SW480 (cell line): ENCODE measurements at places on chromosomes 12 and 14.
A peak's percentile ranks its signal among the peaks of the same experiment; 100 is the strongest.

GRCh38 chr12:15088105-15088504 lies 115.3 kb downstream of the PDE6H start:
- DNase-seq = no peak

GRCh38 chr14:31024010-31024480 lies 1.4 kb upstream of the AP4S1 start:
- DNase-seq = no peak

- DNase-seq = no peak
Observed at GRCh38 chr14:94239406-94239805, 53.7 kb downstream of the SERPINA10 start.

DNA sequence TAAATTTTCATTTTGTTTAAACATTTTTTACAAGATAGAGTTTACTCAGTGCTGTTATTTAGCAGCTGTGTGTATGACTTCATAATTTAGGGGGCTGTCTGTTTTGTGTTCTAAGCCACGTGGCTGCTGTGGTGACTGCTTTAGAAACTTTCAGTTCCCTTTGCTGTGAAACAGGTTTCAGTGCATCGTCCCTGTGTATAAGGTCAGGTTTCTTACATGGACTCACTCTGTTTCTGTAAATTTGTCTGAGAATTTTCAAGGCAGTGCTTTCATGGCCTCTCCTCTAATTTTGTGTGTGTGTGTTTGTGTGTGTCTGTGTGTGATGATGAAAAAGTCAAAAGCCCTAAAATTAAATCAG lies 32.4 kb downstream of the BICD1 start:
- no peak for DNase-seq

- DNase-seq = no peak
Observed at GRCh38 chr12:115306380-115306779, 622.4 kb upstream of the TBX3 start.

GRCh38 chr14:59360923-59361794 lies 104.0 kb downstream of the GPR135 start:
- peak; percentile 72 for DNase-seq

DNA sequence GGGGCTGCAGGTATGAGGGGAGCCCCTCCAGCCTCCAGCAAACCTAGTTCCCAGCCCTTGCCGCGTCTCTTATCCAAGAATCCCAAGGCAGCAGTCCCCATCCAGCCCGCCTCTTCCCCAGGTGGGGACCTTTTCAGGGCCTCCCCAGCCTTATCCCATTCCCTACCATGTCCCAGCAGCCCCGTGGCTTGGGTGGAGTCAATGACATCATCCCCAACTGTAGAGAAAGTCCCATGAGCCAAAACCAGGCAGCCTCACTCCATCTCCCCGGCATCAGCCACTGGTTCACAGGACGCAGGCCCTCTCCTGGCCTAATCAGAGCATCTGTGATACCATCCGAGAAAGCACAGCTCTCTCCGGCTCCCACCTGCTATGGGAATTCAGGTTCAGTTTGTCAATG lies 131.0 kb downstream of the NCOR2 start:
- peak; percentile 32 for DNase-seq

DNA sequence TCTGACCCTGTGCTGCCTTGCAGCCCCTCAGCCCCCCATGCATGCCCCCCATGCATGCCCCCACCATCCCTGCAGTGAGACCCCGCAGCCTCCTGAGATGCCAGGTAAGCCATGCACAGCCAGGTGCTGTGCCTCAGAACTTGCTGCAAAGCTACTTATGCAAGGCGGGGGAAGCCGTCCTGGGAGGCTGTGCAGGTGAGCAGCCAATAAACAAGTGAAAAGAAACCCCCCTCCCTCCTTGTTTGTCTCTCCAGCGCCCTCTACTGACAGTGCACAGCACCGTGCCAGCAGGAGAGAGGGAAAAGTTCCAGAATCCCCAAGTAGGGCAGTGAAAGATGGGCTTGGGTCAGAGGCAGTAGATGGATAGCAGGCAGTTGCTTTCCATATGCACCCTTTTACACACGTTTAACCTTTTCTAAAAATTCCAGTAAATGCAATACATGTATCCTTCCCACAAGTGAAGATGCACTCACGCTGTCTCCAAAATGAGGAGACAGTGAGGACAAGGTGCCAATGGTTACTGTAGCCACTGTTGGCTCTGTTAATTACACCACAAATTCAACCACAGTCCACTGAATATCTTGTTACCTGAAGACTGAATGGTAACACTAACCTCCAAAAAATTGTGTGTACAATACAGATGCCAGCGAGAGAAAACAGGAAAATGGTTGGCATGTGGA lies 18.0 kb downstream of the TNFAIP2 start:
- peak; percentile 78 for DNase-seq

GRCh38 chr14:25001601-25002000 lies 48.3 kb downstream of the STXBP6 start:
- no peak for DNase-seq

DNA sequence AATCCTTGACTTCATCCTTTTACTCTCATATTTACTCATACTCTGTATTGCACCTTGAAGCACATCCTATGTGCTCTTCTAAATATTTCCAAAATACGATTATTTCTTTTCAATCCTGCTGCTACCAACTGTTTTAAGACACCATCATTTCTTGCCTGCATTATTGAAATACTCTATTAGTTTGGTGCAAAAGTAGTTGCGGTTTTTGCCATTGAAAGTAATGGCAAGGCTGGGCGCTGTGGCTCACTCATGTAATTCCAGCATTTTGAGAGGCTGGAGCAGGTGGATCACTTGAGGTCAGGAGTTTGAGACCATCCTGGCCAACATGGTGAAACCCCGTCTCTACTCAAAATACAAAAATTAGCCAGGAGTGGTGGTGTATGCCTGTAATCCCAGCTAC lies 412.5 kb downstream of the KCNH5 start:
- DNase-seq = no peak

GRCh38 chr12:64674367-64674922 lies 64.2 kb downstream of the RASSF3 start:
- DNase-seq = no peak

DNA sequence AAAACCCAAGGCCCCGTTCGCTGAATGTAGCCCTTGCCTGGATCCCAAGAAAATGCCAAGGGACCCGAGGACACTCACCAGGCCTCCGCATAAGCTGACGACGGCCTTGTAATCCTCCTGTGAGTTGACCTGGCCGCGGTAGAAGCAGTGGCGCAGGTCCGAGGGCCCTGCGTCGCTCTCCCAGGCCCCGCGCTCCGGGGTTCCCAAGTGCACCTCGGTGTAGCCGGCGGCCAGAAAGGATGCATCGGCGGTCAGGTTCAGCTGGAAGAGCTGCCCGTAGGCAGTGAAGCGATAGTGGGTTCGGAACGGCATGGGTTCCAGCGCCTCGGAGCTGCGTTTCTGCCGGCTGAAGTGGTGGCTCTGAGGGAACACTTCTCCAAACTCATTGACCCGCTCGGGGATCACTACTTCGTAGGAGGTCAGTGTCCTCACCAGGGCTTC lies 1.2 kb downstream of the ADAMTS20 start:
- DNase-seq = no peak

- DNase-seq = no peak
Observed at GRCh38 chr12:83769151-83769550, 1082.4 kb downstream of the TMTC2 start.

GRCh38 chr12:100993916-100994450 lies 199.4 kb downstream of the ANO4 start:
- no peak for DNase-seq

- no peak for DNase-seq
Observed at GRCh38 chr12:16756833-16757555, 151.0 kb upstream of the LMO3 start.

- DNase-seq = no peak
Observed at GRCh38 chr12:32397696-32398095, 1.7 kb upstream of the FGD4 start.

DNA sequence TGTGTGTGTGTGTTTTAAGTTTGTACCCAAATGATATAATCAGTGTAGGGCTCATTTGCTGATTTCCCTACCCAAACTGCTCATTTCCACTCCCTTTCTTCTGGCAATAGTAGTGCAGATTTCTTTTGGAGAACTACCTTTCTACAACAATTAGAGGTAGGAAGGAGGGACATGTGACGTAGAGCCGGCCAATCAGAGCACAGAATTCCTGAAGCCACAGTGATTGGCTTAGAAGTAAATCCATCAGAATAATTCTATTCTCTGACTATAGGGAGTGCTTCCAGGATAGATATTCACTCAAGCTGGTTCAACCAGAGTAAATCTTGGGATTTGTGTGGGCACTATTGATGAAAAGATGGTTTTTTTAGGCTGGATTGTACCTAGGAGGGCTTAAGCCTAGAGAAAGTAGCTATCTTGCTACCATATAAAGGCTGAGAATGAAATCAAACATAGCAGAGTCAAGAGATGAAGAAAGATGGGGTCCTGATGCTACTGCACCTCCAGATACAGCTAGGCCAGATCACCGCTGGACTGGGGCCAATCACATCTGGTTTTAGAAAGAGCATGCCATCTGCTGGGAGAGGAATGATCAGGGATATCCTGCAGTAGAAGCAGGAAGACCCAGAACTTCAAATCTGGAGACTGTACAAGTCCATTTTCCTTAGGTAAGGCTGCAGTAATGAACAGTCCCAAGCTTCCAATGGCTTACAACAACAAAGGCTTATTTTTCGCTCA lies 54.1 kb upstream of the NUAK1 start:
- DNase-seq = no peak

DNA sequence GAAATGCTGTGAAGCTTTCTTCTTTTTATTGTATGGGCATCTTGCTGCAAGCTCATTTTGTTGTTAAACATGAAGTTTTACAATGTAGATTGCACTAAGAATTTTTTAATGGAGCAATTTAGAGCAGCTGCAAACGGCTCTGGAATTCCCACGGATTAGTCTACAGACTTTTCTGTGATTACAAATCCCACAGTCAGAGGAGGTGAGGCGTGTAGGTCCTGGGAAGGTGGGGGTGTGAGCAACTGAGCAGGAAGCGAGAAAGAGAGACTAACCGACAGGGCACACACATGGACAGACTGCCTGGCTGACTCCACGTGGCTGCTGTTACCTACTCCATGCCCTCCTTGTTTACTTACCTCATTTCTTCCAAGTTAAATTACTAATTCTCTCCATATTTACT lies 348.5 kb downstream of the NPAS3 start:
- no peak for DNase-seq

DNA sequence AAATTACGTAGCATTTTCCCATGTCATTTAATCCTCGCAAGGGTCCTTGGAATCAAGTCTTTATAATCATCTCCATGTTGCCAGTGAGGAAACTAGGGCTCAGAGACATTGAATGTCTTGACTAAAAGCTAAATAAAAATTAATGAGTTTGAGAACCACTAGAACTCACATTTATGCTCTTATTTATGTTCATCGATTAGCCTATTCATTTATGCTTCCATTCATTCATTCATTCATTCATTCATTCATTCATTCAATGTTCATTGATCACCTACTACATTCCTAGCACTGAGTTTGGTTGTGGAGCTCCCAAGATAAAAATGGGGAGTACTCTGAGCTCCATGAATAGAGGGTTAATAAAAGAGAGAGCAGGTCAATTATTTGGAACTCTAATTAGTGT lies 59.7 kb downstream of the KCNA1 start:
- no peak for DNase-seq

DNA sequence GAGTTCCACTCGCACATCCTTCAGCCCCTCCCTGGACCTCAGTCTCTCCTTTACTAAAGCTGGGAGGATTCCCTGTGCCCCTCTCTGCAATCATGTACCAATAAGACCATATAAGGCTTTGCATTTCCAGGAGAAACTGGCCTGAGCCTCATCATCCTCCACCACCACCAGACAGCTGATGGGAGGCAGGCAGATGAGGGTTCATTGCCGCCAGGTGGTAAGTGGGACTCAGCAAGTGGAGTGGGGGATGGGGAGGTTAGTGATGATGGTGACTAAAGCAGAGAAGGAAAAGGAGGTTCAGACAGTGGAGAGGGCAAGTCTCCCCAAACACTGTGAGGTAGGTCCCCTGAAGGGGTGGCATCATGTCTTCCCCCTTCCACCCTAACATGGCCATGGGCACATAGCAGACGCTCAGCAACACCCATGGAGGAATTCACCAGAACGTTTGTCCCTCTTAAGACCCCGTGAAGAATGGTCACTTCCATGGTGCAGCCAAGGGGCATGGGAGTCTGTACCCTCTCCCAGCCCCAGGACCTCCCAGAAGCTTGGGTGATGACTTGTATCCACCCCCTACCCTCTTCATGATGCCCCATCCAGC lies 4.5 kb upstream of the TNFRSF1A start:
- no peak for DNase-seq

GRCh38 chr14:104805326-104805678 lies 4.4 kb downstream of the ZBTB42 start:
- DNase-seq = no peak

DNA sequence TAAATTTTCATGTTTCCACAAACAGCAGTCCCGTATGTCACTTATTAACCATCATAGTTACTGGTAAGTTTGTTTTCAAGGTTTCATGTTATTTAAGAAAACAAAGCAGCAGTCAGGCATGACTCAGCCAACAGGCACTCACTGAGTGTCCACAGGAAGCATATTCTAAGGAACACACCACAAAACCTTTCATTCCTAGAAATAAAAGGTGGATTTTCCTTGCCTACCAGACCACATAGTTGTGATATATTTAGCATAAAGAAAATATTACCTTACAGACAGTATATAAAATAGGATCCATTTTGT lies 143.3 kb upstream of the AVPR1A start:
- peak; percentile 66 for DNase-seq

- no peak for DNase-seq
Observed at GRCh38 chr12:49061157-49061650, 610 bp upstream of the KMT2D start.

- DNase-seq = no peak
Observed at GRCh38 chr12:88056571-88056970, 27.4 kb upstream of the C12orf50 start.

DNA sequence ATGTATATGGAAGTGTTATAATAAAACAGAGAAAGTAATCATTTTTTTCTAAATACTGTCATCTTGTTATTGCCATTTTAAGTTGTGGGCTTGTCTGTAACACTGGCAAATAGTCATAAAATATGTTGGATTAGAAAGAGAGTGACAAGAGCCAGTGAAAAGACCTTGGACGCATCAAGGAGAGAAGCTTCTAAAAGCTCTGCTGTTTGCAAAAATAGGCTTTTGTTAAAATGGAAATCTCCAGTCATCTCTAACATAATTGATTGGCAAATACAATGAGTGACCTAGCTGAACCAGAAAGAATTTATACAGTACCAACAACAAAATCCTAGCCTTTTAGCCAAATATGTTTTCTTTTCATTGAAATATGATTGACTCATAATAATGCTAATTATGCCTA lies 245.8 kb upstream of the RMST start:
- DNase-seq = no peak

- no peak for DNase-seq
Observed at GRCh38 chr14:57943038-57943437, 77.1 kb upstream of the SLC35F4 start.
